Posterior vena cava (tissue), 2 donors: ENCODE measurements at places on chromosomes 7 and 10. TPM values are rescaled to one million over a fixed set of nuclear protein-coding genes. Genes with fewer than 3 reads are reported as not detected.

DNA sequence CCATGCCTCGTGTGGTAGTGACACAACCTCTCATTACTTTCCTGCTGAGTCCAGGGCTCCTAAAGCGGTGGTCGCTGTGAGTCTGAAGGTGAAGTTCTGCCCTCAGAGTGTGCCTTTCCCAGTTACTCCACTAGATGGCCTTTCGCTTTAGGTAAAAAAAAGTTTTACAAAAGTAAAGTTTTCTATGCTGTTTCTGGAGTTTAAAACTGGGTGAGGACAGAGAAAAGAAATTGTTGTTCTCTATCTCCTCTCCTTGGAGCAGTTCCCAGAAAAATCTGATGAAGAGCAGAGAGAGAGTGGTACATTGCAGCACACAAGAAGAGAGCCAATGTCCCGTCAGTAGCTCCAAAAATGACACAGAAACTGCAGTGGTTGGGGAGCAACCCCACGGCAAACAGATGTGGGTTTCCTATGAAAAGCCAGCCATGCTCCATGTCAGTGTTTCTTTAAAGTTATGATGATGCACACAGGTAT lies 257.1 kb downstream of the GLI3 start:
- no peak for DNase-seq

- DNase-seq: peak; percentile 57
Observed at GRCh38 chr10:1291178-1292090, 235.2 kb downstream of the WDR37 start.

HKDC1 gene
- 0.05 TPM for total RNA-seq

- no peak for DNase-seq
Observed at GRCh38 chr7:16409777-16410176, 11.6 kb downstream of the CRPPA start.

DNA sequence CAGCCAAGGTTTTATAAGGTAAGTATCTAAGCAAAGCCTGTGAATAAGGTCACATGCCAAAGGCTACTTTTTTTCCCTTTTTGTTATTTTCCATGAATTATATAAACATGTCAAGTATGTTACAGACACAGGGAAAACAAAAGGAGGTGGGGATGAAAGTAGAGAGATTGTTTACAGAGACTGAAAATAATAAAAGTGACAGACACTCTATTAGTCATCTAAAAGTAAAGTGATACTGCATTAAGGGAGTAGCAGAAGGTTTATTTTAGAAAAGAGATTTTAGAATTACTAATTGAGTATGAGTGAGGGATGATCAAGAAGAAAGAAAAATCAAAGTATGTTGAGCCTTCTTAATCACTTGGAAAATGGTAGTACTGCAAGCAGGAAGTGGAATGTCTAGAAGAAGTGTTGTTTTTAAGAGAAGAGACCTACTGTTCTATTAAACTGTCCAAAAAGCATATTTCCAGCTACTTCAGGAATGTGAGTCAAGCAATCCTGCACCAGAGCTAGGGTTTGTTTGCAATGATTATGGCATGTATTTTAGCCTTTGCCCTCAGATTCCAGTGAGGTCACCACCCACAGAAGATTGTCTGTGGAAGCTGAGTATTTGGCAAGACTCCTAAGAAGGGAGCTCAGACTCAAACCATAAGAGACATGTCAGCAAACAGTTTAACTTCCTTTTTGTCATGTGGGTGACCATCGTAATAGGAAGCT lies 177.9 kb upstream of the PLXDC2 start:
- DNase-seq: no peak
